Inflammatory macrophage treated with lipopolysaccharide for 1 hour (primary cell): ENCODE measurements at places on chromosomes 3 and 15.

DNA sequence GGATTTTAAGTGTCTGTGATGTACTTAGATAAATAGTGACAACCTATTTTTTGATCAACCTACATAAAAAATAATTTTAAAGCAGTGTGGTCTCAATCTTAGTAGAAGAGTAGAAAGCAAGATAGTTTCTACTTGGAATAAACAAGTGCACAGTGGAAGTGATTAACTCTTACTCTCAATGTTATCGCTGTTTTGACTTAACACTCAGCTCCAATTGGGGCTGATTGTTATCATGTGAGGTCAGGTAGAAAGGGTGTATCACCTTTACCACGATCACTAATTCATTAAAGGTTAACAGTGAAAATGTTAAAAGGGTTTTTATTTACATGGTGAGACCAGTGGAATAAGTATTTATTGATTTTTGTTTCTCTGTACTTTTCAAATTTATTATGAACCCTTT lies 22.4 kb upstream of the APH1B start:
- no peak for DNase-seq

- DNase-seq = peak; percentile 61
Measured at GRCh38 chr3:8622873-8623691, 21.5 kb downstream of the SSUH2 start.

- no peak for DNase-seq
Measured at GRCh38 chr3:170726976-170727661, 141.2 kb upstream of the SLC7A14 start.

GRCh38 chr15:84658080-84658787 lies at the start of gene NMB:
TSS of gene NMB (minus strand) at chr15:84658199. CDS start at chr15:84658152, 47 bp downstream.
- DNase-seq = peak; percentile 62

DNA sequence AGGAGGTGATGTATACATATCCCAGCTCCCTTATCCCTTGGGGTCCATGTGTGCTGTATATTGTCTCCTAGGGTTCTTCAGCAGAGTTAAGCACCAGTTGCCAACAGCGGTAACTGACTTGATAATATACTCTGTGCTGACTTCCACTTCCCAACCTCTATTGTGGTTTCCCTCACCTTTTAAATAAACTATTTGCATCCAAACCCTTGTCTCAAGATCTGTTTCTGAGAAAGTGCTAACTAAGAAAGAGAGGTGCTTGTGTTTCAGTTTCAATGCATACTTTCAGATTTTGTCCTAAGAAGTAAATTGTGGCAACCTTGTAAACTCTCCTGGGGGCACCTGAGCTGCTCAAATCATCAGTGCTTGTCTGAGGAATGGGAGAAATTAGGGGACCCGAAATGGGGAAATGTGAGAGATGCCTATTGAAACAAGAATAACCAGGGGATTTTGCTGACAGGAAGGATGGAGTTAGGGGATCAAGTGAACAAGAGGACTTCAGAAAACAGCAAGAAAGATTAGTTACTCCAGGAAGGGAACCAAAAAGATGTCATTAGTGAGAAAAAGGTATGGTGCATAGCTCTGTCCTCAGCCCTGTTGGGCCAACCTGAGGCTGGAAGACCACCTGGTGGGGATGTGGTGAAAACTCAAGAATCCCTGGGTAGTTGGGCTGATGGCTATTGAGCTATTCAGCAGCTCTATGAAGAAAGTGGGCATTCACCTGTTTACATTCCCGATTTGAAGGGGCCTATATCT lies 50.9 kb upstream of the MRPL3 start:
- DNase-seq = no peak

DNA sequence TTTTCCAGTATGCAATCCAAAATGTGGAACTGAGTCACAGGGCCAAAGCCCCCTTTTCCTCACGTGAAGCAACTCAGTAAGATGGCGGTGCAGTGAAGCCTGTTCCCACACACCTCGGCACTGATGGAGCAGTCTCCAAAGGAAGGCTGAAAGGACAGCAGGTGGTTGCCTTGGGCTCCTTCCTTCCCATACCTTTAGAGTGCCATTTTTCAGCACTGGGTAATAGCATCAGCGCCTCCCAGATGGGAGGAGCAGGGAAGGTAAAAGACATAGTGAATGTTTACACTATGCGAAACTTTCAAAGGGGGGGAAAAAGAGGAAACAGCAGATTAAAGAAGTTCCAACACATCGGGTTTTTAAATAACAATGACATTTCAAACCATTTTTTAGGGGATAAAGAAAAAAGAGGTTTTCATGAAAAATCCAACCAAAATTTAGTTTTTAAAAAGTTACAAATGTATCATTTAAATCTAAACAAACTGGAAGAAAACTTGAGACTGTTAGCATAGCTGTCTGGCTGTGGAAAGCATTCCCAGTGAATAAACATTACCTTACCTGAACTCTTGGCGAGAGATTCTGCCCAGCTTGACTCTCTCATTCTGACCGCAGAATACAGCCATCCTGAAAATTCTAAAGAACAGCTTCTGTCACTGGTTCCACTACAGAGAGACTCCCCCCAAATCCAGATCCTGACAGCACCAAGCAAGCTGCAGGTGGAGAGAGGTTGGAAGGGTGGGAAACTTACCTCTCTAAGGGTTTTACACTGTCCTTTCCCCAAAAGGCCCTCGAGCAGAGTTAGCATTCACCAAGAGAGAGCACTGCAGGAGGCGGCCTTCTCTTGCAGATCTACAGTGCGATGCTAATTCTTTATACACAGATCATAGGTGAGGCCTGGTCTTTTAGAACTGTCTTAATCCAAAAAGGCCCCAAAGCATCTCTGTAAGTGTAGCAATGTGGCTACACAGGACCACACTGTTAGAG lies 32.6 kb downstream of the ABCC5 start:
- DNase-seq = no peak

GRCh38 chr3:135161425-135161824 lies 366.4 kb downstream of the EPHB1 start:
- DNase-seq = no peak

DNA sequence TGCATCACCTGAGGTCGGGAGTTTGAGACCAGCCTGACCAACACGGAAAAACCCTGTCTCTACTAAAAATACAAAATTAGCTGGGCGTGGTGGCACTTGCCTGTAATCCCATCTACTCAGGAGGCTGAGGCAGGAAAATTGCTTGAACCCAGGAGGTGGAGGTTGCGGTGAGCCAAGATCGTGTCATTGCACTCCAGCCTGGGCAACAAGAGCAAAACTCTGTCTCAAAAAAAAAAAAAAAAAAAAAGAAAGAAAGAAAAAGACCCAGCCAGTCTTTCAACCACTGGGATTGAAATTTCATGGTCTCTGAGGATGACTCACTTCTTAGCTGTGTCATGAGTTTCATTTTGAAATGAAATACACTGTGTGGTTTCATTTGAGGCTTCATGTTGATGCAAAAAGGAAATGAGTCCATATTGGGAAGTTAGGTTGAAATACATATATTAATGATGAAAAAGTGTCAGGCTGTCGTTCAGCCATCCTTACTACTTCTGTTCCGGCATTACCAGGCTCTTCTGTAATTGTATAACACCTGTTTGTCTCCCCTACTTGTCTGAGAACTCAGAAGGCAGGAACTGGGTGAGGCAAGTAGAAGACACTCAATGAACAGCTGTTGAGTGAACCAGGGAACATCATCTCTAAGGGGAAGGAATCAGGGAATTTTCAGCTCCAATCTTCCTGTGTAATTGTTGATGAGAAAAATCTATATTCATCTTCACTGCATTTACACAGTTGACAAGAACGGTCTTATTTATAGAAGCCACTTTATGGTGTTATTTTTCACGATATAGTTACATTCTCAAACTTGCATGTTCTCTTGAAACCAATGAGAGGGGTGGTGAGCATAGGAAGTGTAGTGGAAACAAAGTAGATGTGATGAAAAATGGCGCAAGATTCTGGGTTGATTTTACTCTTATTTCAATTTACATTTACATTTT lies 87.4 kb downstream of the NFKBIZ start:
- peak; percentile 97 for DNase-seq

DNA sequence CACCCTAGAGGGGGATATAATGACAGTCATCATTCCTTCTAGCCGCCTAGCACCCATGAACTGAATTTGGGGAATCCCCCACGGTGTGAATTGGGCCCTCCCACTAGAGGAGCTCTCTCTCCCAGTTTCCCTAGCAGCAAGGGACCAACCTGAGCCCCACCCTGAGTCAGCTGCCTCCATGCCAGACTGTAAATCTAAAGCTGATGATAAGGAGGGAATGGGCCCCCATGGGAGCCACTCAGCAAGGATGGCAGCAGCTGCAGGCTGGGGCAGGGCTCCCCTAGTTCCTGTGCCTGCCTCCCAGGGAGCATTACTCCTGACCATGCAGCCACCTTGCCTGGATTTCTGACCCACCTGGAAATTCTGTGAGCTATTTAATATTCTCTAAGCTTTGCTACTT lies 57.0 kb upstream of the PXYLP1 start:
- no peak for DNase-seq

DNA sequence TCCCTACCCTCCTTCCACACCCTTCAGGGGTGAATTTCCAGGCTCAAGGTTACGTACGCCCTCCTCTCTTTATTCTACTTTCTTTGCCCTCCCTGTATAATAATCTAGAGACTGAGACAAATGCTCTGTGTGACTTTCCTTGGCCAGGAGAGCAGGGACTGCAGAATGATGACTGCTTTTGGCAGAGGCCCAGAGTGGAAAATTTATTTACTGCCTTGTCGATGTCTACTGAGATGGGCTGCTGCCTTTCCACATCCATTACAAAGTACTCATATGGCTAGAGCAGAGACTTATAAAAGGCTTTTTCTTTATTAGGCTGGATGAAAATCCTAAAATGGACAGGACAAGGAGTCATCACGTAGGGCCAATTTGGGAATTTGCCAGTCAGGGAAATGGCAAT lies 576.2 kb downstream of the TUSC7 start:
- no peak for DNase-seq

- no peak for DNase-seq
Measured at GRCh38 chr15:44769521-44769920, 33.2 kb downstream of the TRIM69 start.

DNA sequence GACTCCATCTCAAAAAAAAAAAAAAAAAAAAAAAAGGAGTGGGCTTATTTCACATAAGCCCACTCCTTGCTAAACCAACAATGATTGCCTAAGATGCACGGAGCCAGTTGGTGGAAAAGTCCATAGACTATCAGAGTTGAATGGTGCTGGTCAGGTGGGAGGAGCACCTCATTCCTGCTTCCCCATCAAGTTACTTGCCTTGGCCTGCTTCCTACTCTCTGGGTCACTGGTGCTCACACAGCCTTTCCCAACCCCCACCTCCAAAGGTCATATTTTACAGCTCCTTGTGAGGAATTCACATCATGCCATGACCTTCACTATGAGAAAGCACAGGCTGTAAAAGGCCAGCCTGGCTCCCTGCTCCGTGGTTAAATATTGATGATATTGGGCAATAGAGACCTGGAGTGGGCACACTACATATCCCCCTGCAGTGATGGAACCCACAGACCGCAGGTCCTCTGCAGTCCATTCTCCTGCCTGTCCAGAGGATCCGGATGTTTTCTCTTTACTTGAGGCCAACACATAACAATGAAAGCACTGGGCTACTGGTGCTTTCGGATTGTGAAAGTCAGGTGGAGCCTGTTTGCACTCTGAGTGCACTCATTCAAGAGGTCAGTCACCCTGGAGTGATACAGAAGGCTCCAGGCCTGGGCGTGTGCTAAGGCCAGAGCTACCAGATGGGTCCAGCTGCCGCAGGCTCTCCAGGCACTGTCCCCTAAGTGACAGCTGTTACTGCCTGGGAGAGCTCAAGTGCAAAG lies at the start of gene SLC51B:
Gene SLC51B, plus strand, starts transcription at position 664 of the 758 bp plus-strand sequence. CDS start 4,618 bp downstream, outside the sequence.
- DNase-seq = no peak

- DNase-seq = no peak
Measured at GRCh38 chr15:33074942-33075341, 119.6 kb downstream of the FMN1 start.

GRCh38 chr3:27185231-27185989 lies 183.8 kb downstream of the NEK10 start:
- DNase-seq = no peak

- peak; percentile 90 for DNase-seq
Measured at GRCh38 chr3:171936191-171936841, 93.2 kb downstream of the TMEM212 start.

GRCh38 chr15:77017091-77017660 lies 22.2 kb downstream of the PSTPIP1 start:
- DNase-seq = no peak

DNA sequence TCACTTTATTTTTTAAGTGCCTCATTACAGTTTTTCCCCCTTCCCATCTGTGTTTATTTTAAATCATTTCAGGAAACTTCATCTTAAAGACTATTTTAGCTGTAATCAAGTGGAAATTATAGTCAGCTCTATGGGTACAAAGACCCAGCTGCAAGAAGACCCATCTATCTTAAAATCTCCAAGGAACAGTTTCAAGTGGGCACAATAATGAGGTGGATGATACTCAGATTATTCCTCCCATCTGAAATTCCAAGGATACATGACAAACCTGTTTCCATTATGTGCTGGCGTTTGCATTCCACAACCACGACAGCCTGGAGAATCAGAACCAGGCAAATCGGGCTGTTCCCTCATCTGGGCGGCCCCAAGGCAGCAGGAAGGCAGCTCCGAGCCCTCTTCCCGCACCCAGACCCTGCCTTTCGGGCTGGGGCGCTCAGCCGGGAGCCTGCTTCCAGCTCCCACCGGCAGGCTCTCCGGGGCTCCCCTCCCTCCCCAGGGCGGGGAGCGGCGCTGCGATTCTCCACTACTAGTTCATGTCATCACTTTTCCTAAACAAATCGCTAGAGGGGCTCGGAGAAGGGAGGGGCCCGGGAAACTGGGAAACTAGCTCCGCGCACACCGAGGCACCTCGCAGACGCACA lies at the start of gene MGLL:
Gene MGLL, minus strand, starts transcription at position 475 of the 641 bp plus-strand sequence. Its CDS starts 197 bp downstream, at position 278.
- no peak for DNase-seq

DNA sequence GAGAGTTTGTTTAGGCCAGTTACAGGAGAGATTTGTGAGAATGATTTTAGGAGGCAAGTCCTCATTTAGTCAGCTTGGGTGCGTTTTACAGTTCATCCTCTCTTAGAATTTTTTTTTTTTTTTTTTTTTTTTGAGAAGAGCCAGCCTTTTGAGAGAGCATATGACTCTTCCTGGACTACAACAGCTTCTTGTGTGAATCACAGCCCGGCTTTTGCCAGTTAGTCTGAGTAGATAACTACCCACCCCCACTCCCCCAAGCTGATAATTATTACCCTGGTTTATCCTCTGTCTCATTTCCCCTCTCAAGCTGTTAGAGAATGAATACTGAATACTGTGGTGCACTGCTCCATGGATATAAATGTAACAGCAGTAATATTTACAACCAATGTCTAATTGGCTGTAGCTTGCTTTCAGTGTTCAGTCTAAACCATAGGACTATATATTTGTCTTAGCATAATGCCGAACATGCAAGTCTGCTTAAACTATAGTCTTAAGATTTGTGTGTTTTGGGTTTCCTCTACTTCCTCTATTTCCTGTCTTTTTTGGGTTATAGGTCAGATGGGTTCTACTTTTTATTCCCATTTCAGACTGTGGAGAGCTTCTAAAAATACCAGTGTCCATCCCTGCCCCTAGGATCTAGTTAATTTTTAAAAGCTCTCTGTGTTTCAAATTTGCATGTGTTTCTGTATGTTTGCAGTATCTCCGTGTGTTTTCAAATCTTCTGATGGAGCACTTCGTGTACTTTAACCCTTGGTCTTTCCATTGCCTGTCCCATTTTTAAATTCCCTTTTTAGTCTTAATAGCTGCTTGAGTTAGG lies 8.0 kb downstream of the CHD2 start:
- DNase-seq = peak; percentile 50
